RWPE1 (cell line): ENCODE measurements at places on chromosomes 16 and 17.

- DNase-seq = no peak
These were observed 53.1 kb downstream of the MRC2 start for GRCh38 chr17:62680541-62681052.

DNA sequence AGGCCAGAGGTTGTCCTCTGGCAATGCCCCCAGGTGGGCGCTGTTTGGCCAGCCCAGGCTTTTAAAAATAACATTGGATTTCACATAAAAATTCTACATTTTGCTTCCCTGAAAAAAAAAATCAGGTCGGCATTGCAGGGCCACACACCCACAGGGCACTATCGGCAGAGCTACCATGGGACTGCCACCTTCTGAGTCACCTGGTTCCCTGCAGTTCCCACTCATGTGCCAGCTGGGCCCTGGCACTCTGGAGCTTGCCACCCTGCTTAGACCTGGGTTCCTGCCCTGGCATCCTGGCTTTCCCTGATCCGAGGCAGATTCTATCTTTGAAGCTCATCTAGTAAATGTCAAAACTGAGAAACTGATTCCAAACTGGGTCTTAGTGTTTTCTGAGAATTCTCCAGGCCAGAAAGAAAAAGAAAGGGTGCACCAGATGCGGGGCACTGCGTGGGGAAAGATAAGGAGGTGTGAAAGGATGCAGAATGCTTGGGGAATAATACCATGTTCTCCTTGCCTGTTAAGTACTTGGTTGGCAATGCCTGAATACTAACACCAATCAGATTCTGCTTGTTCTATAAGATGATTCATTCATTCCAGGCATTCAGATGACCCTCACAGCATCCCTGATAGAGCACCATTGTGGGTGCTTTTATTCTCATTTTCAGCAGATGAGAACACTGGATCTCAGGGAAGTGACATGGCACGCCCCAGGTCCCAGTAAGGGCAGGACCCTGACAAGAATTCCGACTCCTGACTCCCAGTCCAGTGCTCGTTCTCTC, 51.8 kb downstream of the RAI1 start:
- no peak for DNase-seq

DNA sequence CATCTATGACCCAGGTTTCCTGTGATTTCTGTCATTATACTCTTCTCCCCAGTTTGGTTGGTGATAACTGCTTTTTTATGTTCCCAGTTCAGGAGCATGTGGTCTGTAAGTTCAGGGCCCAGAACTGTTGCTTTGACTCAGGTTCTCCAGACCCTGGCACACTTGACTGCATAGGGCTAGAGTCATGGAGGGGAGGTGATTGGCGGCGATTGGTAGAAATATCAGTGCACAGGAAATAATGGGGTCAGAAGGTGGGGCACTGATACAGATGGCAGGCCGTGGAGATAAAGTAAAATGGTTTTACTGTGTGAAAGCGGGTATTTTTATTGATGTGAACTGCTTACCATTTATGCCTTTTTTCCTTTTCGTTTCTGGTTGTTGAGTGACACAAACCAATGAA, 28.7 kb downstream of the TAC4 start:
- DNase-seq = no peak

DNA sequence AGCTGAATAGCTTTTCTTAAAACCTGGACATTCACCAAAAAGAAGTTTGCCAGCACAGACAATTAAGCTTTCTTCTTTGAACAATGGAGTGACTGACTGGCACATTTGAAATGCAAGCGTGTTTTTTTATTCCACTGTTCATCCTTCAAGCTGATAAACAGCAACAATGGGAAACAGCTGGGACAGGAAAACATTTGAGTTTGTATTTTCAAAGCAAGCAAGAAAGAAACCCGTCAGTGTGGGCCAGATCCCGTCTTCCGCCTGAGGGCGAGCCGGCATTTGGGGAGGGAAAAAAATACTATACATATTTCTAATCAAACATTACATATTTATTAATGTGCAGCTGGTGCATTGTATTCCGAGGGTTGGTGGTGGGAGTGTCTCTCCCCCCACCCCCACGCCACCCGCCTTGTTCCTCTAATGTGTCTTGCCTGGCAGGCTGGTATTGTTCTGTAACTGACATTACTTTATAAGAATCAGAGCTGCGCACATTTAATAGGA, 94.3 kb downstream of the CYLD start:
- no peak for DNase-seq
